ENCODE measurements at places on chromosomes 3 and 15.

DNA sequence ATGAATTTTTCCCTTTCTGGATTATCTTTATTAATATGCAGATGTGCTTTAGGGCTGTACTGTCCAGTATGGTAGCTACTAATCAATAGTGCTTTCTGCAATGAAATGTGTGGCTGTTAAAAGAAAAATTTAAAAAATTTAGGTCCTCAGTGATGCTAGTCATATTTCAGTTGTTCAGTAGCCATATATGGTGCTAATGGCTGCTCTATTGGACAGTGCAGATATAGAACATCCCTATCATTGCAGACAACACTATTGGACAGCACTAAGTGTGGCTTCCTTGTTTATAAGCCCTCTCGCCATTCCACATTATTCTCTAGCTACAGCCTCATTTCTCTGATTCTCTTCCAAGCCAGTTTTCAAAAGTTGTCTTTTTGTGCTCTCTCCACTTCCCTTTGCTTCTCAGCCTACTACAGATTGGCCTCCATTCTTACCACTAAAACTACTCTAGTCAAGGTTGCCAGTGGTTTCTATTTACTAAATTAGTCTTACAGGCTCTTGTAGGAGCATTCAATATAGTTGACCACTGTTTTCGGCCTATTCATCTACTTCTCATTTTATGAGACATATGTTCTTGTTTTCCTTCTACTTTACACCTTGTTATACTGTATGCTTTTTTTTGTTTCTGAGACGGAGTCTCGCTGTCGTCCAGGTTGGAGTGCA is 9.5 kb downstream of the MAPK6 start:
- no peak for DNase-seq

DNA sequence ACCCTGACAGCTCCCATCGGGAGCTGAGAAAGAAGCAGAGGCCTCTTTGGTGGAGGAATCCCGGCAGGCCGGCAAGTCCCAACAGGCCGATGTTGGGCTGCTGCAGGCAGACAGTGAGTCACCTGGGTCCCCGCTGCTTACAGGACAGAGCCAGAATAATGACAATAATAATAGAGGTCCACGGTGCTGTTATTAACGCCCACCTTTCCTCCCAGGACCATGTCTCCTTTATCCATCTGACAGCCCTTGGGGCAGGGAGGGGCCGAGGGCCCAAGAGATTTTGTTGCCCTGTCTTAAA is 29.3 kb upstream of the MAGEF1 start:
- DNase-seq: no peak

GRCh38 chr3:13411186-13411860 is 8.8 kb downstream of the NUP210 start:
- DNase-seq: no peak

DNA sequence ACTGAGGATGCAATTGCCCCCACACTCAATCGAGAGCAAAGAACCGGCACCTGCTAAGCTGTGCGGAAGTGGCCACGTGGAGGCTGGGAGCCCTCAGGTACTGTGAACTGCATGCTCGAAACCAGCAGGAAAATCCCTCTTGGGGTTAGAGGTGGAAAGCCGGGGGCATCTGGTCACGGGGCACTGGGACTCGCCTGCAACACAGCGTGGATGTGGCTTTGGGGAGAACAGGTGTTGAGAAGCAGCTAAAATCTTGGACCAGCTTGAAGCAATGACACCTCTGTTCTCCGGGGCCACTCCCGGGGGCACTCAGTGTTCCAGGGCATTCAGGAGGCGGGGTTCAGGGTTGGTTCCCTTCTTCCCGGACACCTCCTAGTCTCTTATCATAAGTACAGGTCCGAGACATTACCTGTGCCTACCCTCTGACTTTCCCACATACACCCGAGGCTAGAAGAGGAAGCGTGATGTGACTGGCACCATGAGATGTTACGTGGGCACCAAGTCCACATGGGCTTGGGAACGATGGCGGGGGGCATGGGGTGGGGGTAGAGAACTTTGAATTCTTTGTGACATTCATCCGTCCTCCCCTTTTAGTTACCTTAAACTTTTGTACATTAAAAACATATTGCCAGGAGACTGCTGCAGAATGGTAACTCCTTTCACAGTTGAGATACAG is 172.0 kb downstream of the ADAMTS17 start:
- no peak for DNase-seq

DNA sequence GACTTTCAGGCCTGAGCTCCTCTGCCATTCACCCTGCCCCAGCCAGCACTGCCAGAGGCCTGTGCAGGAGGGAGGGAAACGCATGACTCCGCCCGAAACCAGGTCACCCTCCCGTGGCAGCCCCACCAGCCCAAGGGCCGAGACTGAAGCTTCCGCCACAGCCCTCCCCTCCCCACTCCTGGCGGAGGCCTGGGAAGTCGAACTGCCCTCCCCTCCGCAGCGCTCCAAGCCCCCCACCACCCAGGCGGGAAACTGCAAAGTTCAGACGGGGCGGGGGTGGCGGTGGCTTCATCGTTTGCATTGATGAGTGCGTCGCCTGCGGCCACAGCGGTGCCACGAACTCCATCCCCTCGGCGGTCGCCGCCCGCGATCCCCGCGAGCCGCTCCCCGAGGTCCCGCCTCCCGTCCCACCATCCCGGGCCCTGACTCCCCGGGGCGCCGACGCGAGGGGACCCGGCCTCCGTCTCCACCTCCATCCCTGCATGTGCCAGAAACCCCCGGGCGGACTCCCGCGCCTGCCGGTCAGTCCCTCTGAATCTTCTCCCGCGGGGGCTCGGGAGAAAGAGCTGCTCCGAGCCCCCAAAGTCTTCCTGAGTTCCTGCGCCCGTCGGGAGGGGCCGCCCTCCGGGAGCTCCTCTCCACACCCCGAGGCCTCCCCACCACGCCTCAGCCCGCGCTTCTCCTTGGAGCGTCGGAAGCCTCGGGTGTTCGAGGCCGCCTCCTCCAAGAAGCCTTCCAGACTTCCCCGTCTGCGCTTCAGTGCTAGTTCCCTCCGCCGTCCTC is 698 bp downstream of the MELTF start:
- DNase-seq: no peak

GRCh38 chr15:45166834-45167630 is 20.7 kb downstream of the SHF start:
- peak; percentile 38 for DNase-seq

GRCh38 chr15:25510146-25510545 is 71.3 kb upstream of the UBE3A start:
- DNase-seq: no peak

GRCh38 chr3:61560517-61561373 is 626 bp upstream of the PTPRG start:
- peak; percentile 72 for DNase-seq

- DNase-seq: peak; percentile 70
Observed at GRCh38 chr15:52021128-52021671, 2.2 kb downstream of the MAPK6 start.

- no peak for DNase-seq
Observed at GRCh38 chr3:134762016-134762415, 33.0 kb upstream of the EPHB1 start.

DNA sequence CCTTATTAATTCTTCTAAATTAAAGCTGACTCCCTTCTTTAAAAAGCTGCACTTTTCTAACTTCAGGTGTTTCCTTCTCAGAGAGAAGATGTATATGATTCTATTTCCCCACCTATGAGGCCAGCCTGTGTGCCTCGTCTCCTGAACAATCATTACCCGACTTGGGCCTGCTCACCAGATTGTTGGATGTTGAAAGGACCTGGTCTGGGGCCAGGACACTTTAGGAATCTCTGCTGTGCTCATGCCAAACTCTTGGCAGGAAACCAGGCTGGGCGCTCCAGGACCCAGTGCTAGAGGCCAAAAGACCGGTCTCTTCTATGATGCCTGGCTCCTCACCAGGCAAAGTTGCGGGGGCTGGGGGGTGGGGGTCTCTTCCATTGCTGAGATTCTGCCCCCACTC is 16.9 kb upstream of the LRRC31 start:
- DNase-seq: no peak

- no peak for DNase-seq
Observed at GRCh38 chr3:176994891-176995781, 202.1 kb downstream of the TBL1XR1 start.

DNA sequence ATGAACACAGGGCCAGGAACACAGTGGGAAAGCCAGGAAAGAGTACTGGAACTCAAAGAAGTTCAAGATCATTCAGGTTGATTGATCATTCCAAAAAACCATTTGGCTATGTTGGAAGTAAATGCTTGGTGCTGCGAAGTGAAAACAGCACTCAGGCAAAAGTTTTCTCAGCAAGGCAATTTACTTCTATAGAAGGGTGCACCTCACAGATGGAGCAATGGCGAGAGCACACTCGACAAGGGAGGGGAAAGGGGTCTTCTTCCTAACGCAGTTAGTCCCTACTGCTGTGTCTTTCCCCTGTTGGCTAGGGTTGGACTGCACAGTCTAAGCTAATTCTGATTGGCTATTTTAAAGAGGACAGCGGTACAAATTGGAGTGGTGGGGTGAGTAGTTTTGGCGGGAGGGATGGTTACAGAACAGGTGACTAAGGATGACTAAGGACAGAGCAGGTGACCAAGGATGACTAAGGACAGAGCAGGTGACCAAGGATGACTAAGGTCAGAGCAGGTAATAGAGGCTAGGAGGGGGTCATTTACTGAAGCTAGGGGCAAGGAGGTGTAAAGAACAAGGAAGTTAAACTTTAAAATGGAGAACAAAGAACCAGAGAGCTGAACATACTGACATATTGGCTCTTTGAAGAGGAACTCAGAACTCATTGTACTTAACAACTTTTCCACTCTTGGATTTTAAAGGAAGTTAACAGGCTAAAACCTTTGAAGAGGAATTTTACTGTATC is 43.3 kb downstream of the HOMER2 start:
- DNase-seq: no peak

GRCh38 chr15:63473007-63473748 is 31.2 kb upstream of the USP3 start:
- DNase-seq: no peak

DNA sequence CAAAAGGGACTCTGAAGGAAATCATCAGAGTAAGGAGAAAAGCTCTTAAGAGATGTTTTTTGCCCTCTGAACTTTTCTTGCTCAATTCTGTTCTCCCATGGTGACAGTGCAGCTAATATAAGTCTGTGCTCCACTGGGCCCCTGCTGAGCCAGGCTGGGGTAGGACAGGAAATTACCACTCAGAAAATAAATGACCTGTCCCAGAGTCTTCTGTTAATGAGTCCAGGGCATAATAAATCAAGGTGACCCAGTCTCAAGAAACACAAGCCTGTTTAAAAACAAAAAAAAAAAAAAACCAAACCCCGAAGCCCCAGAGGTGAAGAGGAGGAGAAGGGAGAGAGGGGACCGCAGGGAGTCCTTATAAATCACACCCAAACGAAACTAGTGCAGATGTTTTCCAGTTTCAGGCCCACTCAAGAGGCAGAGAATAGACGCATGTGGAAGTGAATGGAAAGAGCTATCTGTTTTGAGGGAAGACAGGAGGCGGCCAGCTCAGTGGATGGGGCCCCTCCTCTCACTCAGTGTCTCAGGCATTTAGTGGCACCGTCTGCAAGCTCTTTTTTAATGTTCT is 59.8 kb upstream of the BOC start:
- DNase-seq: no peak

DNA sequence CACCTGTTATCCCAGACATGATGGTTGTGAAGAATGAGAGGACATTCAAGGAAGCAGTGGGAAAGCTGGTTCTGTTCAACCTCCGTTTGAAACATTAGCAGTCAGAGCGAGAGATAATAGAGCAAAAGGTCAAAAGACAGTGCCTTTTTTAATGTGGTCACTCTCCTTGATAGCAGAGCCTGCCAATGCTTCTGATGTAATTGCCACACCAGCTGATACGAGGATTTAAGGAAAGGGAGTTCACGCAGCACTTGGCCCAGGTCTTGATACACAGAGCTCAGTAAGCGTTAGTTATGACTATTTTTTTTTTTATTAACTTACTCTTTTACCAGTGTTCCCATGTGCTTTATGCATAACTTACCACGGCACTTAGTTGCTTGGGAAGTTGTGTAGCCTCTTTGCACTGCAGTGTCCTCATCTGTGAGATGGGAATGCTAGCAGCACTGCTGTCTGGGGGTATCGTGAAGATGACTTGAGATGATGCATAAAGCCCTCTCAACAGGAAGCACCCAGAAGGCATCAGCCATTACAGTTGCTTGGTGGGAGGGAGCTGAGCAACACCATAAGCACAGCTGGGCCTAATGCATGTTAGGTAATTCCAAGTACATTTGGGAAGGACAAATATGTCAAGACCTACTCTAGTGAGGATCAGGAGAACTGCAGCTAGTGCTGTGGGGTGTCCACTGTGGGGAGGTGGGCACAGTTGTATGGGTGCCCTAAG is 123.3 kb upstream of the RASGRP1 start:
- DNase-seq: no peak

GRCh38 chr3:184740509-184741258 is 28.8 kb upstream of the MAGEF1 start:
- no peak for DNase-seq

- DNase-seq: peak; percentile 40
Observed at GRCh38 chr3:159620873-159621272, 367.8 kb upstream of the IL12A start.

- no peak for DNase-seq
Observed at GRCh38 chr3:155076888-155077287, 3.2 kb upstream of the MME start.

DNA sequence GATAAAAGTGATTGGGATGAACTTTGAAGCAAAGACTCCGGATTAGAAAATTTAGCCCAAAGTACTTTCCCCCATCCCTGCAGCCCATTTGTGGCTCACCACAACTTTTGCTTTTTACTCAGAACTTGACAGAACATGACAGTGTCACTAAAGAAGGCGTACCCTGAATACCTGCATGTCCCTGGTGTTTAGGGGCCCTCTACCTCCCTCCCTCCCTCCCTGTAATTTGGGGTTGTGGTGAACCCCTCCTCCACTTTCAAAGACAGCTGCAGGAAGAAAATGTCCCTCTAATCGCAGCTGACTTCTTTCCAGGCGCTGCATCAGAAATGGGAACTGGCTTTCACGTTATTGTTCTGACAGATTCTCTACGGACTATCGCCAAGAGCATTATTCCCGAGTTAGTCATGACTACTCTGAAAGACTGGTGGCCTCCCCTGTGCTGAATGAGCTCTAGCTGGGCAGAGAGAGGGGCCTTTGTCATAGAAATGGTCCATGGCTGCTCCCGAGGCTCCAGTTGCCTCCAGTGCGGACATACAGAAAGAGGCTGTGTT is 93.2 kb upstream of the ARHGEF3 start:
- no peak for DNase-seq

DNA sequence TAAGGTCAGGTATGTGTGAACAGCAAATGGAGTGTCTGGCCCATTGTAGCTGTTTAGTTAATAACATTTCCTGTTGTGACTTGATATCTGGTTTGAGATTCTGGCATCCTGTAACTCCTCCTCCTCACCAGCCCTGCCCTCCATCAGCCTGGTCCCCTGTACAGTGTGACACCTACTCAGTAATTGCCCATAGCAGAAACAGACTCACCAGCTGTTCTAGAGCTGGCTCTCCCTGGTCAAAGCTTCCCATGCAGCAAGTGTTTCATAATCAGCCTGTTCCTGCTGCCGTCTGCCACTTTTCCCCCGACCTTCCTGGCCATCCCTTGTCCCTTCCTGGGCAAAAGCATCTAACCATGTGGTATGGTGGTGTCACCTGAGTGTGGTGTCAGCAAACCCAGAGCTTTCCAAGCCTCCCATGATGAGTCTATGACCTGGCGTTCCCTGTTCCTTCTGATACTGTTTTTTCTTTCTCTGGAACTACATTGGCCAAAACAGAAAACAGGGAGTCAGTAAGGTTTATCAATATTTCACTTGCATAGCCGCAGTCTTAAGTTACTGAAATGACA is 55.4 kb downstream of the B3GALNT1 start:
- no peak for DNase-seq

All from COLO829 (cell line).